ENCODE measurements at places on chromosomes 1 and 21.

DNA sequence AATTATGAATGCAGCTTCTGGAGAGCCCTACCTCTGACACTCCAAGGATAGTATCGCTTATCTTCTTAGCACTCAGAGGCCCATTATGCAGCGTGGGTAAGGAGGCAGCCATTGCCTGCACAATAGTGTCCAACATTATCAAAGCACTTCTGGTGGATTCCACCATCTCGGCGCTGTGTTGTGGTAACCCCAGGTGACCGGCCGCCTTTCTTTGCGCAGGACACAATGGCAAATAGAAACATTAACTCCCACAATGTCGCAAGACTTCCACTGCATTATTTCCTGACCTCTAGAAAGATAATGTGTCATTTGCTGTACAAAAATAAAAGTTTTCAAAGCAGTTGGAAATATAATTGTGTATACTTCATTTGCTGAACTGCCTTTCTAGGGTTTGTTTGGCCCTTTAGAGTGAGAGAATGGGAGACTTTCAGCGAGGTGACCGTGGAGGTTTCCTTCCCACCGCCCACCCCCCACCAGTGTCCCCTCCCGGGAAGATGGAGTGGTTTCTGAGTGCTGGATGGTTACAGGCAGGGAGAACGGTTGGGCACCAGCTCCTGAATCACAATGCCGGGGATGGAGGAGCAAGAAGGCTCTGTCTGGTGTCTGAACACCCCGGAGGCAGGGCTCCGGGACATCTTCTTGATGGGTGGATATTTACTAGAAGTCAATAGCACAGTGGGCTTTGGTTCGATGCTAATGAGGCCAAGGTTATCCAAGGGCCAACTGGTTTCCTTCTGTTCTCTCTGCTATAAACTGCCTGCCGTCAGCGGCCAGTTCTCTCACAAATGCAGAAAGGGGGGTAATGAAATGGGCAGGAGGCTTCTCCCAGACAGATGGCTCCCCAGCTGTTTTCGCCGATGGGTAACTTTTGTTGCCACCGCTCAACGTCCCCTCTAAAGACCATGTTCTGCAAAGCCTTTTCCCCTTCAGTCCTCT lies 215.4 kb upstream of the PROX1 start:
- DNase-seq = no peak

DNA sequence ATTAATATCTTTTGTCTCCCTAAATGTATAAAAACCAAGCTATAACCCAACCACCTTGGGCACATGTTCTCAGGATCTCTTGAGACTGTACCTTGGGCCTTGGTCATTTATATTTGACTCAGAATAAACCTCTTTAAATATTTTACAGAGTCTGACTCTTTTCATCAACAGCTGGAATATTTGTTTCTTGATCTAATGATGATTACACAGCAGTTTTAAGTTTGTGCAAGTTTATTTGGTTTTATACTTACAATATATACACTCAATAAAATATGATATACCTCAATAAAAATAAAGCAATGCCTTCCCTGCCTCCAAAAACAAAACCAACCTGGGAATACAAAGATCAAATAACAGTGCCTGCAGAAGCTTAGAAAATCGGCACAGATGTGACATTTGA lies 22.0 kb downstream of the LEPR start:
- DNase-seq = no peak

DNA sequence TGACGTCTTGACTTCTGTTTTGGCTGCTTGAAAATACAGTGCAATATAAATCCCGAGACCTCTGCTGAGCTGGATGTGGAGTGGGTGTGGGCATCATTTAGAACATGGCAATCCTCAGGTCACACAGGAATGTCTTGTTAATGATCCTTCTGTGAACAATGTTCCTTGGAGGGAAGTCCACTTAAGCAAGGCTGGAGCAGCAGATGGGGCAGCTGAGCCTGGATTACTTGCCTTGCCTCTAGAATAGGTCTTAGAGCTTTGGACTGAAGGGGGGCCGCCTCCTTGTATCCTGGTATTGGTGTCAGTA lies 926 bp upstream of the SCMH1 start:
- DNase-seq = no peak

DNA sequence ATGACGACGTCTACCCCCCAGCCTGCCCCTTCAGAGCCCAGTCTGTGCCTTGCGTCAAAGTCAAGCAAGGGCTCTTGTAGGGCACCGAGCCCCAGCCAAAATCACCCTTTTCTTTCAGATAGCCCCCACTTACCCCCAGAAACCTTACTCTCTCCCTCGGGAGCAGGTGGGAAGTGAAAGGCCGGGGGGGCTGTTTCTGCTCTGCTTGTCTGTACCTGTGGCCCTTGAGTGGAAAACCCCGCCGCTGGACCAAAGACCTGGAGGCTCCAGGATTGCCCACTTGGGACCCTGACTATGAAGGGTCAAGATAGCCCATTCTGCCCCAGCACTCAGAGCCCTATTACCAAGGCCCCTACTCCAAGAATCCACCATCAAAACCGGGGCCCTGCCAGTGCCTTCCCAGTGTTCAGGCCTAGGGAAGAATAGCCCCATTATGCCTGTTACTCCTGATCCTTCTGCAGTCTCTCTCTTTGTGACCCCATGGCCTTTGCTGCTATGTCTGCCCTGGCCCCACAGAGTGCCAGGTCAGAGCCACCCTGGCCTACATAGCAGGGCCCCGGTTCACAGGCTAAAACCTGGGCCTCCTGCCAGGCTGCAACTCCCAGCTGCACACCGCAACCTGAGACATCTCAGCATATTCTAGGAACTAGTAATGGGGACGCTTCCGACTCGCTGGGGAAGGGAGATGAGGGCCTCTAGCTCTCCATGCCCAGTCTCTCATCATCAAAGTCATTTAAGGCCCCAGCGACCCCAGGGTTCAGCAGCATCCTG lies 22.2 kb upstream of the HPDL start:
- DNase-seq = no peak

GRCh38 chr1:27872802-27873551 lies 633 bp downstream of the THEMIS2 start:
- DNase-seq = no peak

- DNase-seq = no peak
Measured at GRCh38 chr1:60936591-60937342, 145.6 kb upstream of the NFIA start.

- DNase-seq = no peak
Measured at GRCh38 chr1:217363319-217363718, 267.6 kb downstream of the GPATCH2 start.

- no peak for DNase-seq
Measured at GRCh38 chr1:46675549-46676314, 4.1 kb downstream of the TEX38 start.

DNA sequence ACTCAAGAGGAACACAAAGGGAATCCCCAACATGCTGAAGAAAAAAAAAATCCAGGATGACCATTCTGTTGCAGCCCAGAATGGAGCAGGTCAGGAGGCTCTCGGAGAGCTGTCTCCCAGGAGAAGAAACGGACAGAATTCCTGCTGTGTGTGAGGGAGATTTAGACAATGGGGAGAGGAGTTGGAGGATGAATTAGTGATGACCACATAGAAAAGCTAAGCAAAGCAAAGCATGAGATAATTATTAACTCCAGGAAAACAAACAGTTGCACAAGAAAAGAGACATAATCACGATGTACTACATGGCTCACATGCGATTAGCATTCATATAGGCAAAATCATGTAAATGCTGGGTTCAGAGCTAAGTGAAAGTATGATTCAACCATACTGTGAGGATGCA lies 61.1 kb upstream of the SMYD2 start:
- no peak for DNase-seq
